Caki2 (cell line): ENCODE measurements at places on chromosomes 1 and 21.

DNA sequence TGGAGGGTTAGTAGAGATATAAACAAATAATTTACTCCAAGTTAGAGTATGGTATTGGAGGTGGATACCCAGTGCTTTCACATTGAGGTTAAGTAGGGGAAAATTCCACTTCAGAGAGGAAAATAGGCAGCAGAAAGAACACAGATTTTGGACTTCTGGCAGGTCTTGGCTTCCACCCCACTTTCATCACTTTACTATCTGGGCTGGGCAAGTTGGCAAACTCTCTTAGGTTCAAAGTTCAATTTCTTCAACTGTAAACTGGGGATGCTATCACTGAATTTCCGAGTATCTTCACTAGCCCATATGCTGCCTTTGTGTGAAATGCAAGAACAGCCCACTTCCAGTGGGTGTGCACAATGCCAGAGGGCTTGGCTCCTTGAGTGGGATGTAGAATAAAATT, 214.9 kb downstream of the GABPA start:
- no peak for DNase-seq

- no peak for DNase-seq
Observed at GRCh38 chr1:37243368-37244082, 209.2 kb upstream of the GRIK3 start.

DNA sequence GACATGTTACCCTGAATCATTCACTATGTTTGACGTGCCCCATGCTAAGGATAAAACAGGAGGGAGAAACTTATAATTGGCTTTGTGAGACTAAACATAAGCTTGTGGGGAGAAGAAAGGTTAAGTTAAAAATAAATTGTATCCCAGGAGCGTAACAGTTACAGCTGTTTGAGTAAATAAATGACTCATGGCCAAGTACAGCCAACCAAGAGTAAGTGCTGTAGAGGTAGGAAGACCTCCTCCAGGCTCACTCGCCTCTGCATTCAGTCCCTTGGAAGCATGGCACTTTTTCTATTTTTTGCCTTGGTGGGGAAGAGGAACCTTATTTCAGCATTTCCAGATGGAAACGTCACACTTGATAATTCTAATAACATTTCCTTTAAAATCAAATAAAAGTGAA, 116.5 kb downstream of the ZP4 start:
- DNase-seq, result no peak

DNA sequence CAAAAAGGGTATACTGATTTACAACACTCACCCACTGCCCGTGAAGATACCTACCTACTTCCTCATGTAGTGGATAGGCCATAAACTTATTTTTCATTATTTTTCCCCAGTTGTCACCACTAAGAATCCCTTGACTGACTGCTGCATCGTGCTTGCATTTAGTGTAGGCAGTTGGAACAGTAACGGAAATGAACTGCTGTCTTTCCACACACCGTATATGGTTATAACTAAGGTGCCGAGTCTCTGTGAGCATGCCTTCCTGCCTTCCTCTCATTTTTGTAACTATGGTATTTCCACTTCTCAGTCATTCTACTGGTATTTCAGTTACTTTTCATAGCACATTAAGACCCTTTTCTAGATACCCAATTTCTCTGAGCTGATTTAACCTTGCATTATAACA, 36.4 kb downstream of the SLC35F3 start:
- DNase-seq, result no peak

DNA sequence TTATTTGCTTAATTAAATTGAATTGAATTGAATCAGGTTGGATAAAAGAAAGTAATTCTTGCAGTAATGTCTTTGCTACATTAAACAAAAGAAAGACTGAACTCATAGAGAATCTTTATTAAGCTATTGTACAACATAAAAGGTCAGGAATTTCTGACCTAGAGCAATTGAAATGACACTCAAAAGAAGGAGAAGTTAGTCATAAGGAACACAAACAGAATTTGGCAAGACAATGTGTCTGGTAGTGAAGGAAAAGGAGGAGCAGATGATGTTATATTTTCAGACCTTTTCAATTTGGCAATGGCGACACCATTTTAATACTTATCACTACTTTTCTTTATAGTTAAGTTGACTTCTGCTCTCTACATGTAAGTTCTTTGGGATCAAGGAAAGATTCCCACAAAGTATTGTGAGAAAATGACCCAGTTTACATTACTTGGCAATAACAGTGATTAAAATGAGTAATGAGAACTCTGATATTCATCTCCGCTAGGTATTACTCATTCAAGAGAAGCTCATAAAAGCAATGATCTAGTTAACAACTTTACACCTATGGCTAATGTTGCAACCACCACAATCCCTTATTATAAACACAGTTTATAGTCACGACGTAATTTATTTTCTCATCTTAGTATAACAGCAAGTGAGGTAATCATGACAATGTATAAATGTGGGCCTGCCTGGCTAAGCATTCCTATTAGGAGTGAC, 14.7 kb upstream of the KRTAP21-1 start:
- DNase-seq, result peak; percentile 32
